Endothelial cell of umbilical vein (primary cell): ENCODE measurements at places on chromosomes 12 and 14. TPM values are rescaled to one million over a fixed set of nuclear protein-coding genes. Genes with fewer than 3 reads are reported as not detected.

POU6F1 gene
- total RNA-seq, result 14.4 and 17.5 TPM in 2 replicates

THAP2 gene
- total RNA-seq, result 4.1 and 4.4 TPM in 2 replicates

VCPKMT gene
- 6.9 and 9.2 TPM in 2 replicates for total RNA-seq

C12orf42 gene
- not detected in 2 replicates for total RNA-seq

SLC7A8 gene
- 1.1 and 1.6 TPM in 2 replicates for total RNA-seq

OR4E2 gene
- total RNA-seq, result not detected in 2 replicates

RFX4 gene
- total RNA-seq, result not detected in 2 replicates

IFNG-AS1 gene
- total RNA-seq, result not detected in 2 replicates

ERBB3 gene
- 0.11 TPM in 1 of 2 replicates, not detected in the other for total RNA-seq

LRP1-AS gene
- not detected in 2 replicates for total RNA-seq

CIROP gene
- not detected in 2 replicates for total RNA-seq

POTEM gene
- total RNA-seq, result not detected in 2 replicates

TAS2R7 gene
- total RNA-seq, result not detected in 2 replicates

AQP6 gene
- total RNA-seq, result not detected in 2 replicates
